ENCODE measurements at places on chromosomes 6 and 20. TPM values are rescaled to one million over a fixed set of nuclear protein-coding genes. Genes with fewer than 3 reads are reported as not detected.

DNA sequence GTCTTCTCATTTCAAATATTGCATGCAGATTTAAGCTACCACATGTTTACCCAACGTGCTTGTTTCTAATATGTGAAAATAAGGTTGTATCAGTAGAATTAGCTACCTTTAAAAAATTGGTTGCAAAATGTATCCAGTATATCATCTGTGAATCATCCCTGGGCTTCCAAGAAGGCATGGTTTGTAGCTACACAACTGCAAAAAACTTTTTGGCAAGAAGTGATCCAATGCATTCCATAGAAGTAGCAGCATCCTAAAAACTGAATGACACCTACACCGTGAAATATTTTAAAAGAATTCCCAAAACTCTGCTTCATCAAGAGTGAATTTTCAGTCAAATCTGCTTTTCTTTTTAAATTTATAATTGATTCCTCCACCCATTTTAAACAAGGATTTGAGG is 89.1 kb downstream of the AIG1 start:
- DNase-seq: no peak

DNA sequence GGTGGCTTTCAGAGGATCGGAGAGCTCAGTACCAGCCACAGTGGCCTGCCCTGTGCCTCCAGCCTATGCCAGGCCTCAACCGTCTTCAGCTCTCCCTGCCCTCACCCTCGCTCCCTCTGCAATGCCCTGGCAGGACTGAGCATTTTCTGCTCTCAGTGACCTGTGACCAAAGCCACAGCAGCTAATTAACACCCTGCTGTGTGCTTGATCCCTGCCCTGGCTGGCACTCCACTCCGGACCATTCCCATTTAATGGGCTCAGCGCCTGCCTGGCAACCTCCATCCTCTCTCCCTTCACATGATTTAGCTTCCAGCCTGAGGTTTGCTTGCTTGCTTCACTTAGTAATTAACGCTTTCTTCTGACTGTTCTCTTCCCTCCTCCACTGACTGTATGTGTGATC is 287.5 kb downstream of the LRFN2 start:
- no peak for DNase-seq

- peak; percentile 62 for DNase-seq
Observed at GRCh38 chr20:44615876-44616603, 33.7 kb downstream of the PKIG start.

- DNase-seq: no peak
Observed at GRCh38 chr6:144340541-144341371, 55.6 kb downstream of the UTRN start.

DNA sequence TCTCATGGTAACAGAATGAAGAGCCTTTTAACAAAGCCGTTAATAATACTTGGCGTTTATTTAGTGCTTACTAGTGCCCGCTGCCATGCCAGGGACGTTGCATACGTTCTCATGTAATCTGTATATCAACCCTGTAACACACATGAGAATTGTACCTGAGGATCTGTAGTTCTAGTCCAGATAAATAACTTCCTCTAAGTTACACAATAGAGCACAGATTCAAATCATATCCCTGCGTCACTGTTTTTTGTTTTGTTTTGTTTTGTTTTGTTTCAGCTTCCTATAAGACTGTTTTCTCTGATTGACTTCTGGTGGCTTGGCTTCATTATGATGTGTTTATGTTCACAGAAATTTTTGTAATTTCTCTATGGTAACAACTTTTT is 553 bp downstream of the ZSCAN16 start:
- no peak for DNase-seq

DNA sequence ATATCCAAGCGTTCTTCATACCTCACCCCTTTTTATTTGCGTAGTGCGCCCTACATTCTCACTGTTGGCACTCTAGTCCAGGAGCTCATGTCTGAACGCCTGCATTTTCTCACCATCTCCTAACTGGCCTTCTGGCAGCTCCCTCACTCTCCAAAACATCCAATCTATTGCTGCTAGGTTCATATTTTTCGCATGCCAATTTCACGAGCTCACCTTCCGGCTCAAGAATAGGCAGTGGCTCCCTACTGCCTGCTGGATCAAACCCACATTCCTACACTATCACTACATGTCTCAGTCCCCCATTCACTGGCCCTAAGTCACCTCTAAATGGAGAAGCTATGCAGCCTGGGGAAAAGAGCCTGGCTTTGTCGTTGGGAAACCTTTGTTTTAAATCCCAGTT is 115.0 kb downstream of the IPCEF1 start:
- no peak for DNase-seq

- no peak for DNase-seq
Observed at GRCh38 chr20:8151372-8151771, 19.3 kb downstream of the PLCB1 start.

- no peak for DNase-seq
Observed at GRCh38 chr6:32867554-32868256, 13.7 kb downstream of the PSMB9 start.

DNA sequence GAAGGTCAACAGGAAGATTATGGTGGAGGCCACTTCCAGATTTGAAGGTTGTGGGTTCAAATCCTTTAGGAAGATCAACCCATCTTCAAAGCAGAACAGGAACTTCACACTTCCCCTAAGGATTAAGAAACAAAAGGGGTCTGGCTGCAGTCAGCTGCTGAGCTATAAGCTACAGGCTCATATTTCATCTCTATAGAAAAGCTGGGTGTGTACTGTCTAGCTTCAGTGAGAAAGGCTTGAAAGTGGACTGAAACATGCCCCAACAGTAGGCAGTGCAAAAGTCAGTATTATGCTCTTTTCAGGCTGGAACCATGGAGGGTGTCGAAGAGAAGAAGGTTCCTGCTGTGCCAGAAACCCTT is 60.1 kb upstream of the SPDEF start:
- DNase-seq: no peak

DNA sequence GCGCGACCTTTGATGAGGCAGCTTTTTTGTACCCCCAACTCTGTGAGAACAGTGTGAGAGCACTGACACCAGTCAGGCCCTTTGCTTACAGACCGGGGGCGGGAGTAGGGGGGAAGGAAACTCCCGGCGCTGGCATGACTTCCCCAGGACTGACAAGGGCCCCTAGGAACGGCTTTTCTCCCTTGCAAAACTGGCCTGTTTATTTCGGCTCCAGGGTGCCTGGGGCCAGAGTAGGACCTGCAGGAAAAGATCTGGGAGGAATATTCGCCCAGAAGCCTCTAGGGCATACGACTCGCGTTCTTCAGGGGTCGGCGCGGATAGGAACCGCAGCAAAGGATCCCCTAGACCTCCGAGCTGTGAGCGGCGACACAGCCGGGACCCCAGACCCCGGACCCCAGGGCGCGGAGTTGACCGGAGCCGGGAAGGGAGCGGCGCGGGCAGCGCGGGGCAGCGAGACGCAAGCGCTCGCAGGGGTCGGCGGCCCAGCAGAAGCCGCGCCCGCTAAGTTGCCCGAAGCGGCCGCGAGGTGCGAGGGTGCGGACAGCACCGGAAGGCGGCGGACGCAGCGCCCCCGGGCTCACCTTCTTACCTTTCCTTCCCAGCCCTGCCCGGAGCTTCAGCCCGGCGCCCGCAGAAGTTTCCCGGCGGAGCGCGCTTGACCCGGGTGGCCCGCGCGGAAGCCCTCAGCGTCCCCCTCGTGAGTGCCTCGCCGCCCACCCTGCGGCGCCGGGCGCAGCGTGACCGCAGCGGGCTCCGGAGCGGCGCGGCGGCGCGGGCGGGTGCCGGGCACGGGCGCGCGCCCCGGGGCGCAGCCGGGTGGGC is at the start of gene POPDC3:
Gene POPDC3, minus strand, starts transcription at position 771 of the 822 bp plus-strand sequence. CDS start 18,105 bp downstream, outside the sequence.
- no peak for DNase-seq

- no peak for DNase-seq
Observed at GRCh38 chr6:107021446-107022185, 6.4 kb upstream of the MTRES1 start.

GRCh38 chr6:43325876-43326275 is 17.2 kb upstream of the CRIP3 start:
- no peak for DNase-seq

DNA sequence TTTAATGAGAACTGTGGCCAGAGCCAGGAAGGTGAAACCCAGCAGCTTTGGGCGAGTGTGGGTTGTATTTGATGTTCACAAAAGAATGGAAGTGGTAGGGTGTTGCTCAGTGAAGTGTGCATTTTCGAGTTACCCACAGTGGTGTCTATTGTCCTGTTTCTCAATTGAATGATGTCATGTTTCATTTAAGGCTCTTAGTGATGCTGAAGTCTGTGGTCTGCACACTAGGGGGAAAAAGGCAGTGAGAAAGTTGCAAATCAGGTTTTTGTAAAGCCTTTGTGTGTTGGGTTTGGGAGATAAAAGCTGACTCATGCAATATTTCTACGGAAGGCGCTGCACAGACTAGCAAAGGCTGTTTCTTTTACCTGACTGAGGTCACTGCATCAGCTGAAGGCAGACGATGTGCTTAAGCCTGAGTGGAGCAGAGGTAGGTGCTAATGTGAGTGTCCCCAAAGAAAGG is 121.1 kb downstream of the PLEKHG1 start:
- DNase-seq: no peak

DNA sequence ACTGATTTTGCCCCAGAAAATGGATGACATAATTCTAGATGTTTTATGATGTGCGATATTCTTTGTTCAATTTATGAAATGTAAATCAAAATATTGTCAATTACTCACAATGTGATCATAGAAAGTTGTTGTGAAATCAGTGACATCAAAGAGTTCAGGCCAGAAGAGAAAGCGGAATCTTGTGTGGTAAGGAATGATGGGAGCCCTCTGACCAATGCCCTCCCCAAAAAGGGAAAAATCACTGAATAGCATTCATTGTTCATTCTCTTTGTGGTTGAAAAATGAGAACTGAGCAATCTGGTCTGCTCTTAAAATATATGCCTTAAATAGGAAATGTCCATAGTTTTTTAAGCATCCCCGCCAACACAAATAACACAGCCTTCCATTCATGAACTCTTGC is 247.1 kb upstream of the GRIK2 start:
- DNase-seq: no peak

DNA sequence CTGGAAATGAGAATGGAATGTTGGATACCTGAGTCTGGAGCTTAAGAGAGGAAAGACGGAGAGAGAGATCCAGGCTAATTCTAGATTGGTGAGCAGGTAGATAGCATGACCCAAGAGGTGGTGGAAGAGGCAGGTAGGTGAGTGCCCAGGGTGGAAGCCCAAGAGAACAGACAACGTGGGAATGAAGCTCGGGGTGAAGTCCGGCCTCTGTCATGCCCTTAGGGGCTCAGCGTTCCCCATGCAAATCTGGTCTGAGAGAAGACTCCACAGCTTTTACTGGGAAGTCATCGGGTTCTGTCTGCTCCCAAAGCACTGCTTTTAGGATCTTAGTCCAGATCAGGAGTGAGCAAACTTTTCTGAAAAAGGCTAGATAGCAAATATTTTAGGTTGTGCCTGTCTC is 3.6 kb downstream of the NELFCD start:
- DNase-seq: no peak

The TTK gene
- total RNA-seq: 0.32 TPM

The SUMO4 gene
- 0.22 TPM for total RNA-seq

The KHDC1L gene
- total RNA-seq: not detected

The KIAA0408 gene
- total RNA-seq: 3.1 TPM

The DLL1 gene
- 18.6 TPM for total RNA-seq

The DAAM2 gene
- 13.0 TPM for total RNA-seq
